Body of pancreas (tissue), 4 donors: ENCODE measurements at places on chromosomes 16 and 17. TPM values are rescaled to one million over a fixed set of nuclear protein-coding genes. Genes with fewer than 3 reads are reported as not detected.
A peak's percentile ranks its signal among the peaks of the same experiment; 100 is the strongest.

GRCh38 chr17:67467500-67468455 is 90.7 kb downstream of the PITPNC1 start:
- H3K4me3 ChIP-seq = no peak overlapping the region
- no peak for DNase-seq
- no peaks in the 10 kb centered on the region for H3K4me1 ChIP-seq
- no peaks in the 10 kb centered on the region for H3K27me3 ChIP-seq

DNA sequence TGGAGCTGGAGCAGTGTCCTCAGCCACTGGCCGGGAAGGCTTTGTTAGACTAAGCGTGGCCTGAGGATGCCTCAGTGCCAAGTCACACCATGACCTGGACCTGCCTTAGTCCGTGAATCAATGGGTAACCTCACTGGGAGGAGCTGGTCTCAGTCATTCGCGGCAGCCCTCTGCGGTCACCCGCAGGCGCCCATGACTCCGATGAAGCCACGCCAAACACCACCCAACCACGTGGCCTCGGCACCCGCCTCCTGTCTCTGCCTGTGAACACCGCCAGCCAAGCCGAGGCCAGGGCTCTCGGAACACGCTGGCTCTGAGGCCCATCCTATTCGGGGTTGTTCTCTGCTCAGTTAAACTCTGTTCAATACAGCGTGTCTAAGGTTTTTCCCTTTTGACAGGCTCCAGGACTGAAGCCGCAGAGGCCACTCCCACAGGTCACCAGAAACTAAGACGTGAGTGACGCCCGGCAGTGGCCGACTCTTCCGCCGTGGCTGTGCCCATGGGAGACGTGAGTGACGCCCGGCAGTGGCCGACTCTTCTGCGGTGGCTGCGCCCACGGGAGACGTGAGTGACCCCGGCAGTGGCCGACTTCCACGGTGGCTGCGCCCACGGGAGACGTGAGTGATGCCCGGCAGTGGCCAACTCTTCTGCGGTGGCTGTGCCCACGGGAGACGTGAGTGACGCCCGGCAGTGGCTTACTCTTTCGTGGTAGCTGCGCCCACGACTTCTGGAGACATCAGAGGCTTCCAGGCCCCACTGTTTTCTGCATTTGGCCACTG is 16.8 kb upstream of the PABPN1L start:
- no peak overlapping the region for H3K27ac ChIP-seq
- no peaks in the 10 kb centered on the region for H3K27me3 ChIP-seq
- H3K4me1 ChIP-seq = no peaks in the 10 kb centered on the region
- no peak overlapping the region for H3K4me3 ChIP-seq
- peaks cover 4% of the 10 kb centered on the region for H3K36me3 ChIP-seq
- DNase-seq = no peak

DNA sequence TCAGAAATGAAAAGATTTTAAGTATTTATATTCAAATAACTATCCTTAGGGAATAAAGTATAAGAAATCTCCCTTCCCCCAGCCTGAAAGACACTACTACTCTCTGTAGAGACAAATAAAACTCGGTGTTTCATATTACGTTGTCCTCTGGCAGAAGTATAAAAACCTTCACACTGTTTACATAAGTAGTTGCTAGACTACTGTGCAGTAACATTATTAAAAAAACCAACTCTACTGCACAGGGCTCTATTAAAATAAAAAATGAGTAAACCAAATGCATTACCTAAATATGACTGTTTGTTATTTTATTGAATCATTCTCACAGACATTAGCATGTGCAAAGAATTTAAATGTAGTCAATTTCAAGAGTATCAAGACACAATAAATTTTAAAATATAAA is 67.4 kb downstream of the MED13 start:
- peaks cover 8% of the 10 kb centered on the region for H3K36me3 ChIP-seq
- no peaks in the 10 kb centered on the region for H3K27me3 ChIP-seq
- H3K27ac ChIP-seq = peak overlapping the region; percentile 11
- no peak for DNase-seq
- no peak overlapping the region for H3K4me3 ChIP-seq
- H3K4me1 ChIP-seq = peaks cover 20% of the 10 kb centered on the region

GRCh38 chr17:28173031-28173561 is 130.6 kb downstream of the NLK start:
- no peak overlapping the region for H3K4me3 ChIP-seq
- DNase-seq = no peak
- peaks cover 9% of the 10 kb centered on the region for H3K4me1 ChIP-seq
- H3K27ac ChIP-seq = peak overlapping the region; percentile 2
- no peaks in the 10 kb centered on the region for H3K36me3 ChIP-seq
- H3K27me3 ChIP-seq = no peaks in the 10 kb centered on the region

DNA sequence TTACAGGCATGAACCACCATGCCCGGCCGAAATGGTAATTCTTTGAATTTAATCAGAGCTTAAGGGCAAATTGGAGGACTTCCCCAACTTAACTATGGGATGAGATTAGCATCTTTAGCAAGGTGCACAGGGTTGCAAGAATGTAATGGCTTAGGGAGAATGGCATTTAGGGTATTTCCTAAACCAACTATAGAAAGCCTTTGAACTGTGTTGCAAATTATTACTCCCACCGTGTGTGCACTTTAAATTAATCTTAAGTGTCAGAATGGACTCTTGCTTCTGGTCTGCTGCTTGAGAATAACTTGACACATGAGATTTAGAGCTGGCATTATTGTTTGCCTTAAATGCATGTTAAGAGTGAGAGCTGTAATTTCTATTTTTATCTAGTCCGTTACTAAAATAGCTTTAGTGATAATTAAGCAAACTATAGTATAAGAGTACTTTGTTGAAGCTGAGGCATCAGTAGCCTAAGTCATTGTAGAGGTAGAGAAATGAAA is 59.8 kb downstream of the TUBD1 start:
- H3K27me3 ChIP-seq = no peaks in the 10 kb centered on the region
- no peak overlapping the region for H3K4me3 ChIP-seq
- H3K36me3 ChIP-seq = no peaks in the 10 kb centered on the region

DNA sequence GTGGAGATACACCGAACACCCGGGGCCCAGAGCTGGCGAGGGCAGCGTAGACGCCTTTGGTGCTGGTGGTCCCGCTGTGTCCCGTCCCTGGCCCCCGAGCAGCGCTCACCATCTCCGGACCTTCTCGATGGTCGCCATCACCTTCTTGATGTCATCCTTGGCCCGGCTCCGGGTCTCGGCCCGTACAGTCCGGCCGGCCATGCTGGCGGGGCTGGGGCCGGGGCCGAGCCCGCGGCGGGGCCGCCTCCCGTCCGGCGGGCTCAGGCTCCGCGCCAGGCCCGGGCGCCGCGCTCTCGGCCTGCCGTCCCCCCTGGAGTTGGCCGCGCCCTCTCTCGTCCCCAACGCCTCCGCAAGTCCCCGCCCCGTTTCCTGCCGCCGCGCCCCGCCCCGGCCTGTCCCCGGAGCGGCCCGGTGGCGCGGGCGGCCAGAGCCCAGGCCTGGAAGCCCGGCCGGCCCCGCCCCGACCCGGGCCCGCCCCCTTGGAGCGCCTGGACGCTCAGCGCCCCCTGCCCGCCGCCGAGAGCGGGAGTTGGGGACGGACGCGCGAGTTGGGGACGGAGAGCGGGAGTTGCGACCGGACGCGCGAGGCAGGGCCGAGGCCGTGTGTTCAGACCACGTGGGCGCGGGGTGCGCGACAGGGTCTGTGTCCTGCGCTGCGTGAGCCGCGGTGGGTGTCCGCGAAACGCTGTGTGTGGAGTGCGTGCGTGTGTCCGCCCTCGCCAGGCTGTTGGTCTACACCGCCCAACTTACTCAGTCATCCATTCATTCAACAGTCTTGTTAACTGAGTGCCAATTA is at the start of gene BCL7C:
TSS of gene BCL7C (minus strand) at position 334 of the 796 bp plus-strand sequence. CDS start at position 201, 133 bp downstream.
- no peaks in the 10 kb centered on the region for H3K27me3 ChIP-seq
- no peaks in the 10 kb centered on the region for H3K36me3 ChIP-seq
- peaks cover 43% of the 10 kb centered on the region for H3K4me1 ChIP-seq
- H3K4me3 ChIP-seq = peak within 1 kb of the TSS; percentile 51
- DNase-seq = peak; percentile 94
- H3K27ac ChIP-seq = peak within 1 kb of the TSS; percentile 91

DNA sequence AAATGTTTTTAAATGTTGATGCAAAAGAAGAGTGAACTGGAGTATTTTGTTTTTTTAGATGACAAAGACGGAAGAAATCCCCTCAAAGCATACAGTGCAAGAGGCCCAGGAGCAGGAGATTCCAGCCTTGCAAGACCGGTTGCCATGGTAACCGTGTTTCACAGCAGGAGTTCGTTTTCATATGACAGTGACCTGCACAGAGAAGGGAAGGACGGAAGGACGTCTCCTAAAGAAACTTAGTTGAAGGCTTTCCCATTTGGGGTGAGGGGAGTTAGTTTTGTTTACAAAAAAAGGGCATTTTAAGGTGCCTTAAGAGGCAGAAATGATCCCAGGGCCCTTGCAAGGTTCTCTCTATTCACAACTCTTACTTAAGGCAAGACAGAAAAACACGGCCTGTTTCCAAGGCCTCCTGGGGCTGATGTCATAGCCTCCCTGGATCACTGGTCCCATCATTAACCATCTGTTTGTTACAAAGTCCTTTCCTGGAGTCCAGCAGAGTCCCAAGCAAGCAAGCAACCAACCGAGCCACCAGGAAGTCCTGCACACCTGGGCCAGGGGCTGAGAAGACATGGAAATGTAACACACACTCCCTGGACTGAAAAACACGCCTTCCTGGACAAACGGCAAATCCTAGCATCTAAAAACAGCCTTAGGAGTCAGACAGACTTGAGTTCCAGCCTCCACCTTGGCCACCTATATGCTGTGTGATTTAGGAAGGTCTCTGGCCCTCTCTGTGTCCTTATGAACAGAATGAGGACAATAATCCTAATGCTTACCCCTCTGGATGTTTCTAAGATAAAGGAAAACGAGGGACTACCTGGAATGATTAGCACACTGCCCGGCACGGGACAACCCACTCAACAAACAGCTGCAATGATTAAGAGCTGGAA is 30.3 kb upstream of the RPH3AL start:
- no peak overlapping the region for H3K4me3 ChIP-seq
- H3K27me3 ChIP-seq = no peaks in the 10 kb centered on the region
- no peak overlapping the region for H3K27ac ChIP-seq

- no peak overlapping the region for H3K4me3 ChIP-seq
- H3K4me1 ChIP-seq = no peaks in the 10 kb centered on the region
- H3K27ac ChIP-seq = no peak overlapping the region
- no peaks in the 10 kb centered on the region for H3K36me3 ChIP-seq
Measured at GRCh38 chr16:3591436-3591803, 14.2 kb upstream of the NLRC3 start.

DNA sequence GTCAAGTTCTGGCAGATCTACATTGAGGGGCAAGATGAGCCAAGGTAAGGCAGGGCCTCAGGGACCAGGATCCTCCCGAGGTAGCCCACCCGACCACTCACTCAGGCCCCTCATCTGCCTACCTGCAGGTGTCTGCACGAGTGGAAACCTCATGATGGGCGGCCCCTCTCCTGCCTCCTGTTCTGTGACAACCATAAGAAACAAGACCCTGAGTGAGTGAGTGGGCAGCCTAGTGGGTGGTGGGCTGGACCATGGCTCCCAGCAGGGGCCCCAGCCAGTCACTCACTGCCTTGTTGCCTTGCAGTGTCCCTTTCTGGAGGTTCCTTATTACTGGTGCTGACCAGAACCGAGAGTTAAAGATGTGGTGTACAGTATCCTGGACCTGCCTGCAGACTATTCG is 5.4 kb downstream of the EDC4 start:
- no peak overlapping the region for H3K27ac ChIP-seq
- peaks cover 46% of the 10 kb centered on the region for H3K36me3 ChIP-seq
- H3K27me3 ChIP-seq = no peaks in the 10 kb centered on the region
- no peak overlapping the region for H3K4me3 ChIP-seq
- peaks cover 20% of the 10 kb centered on the region for H3K4me1 ChIP-seq
- no peak for DNase-seq

GRCh38 chr17:28996554-28997096 is 9.2 kb downstream of the SEZ6 start:
- no peaks in the 10 kb centered on the region for H3K36me3 ChIP-seq
- no peaks in the 10 kb centered on the region for H3K4me1 ChIP-seq
- no peak for DNase-seq
- no peaks in the 10 kb centered on the region for H3K27me3 ChIP-seq
- H3K4me3 ChIP-seq = no peak overlapping the region

GRCh38 chr17:79919164-79919585 is 79.9 kb upstream of the CBX4 start:
- peak overlapping the region; percentile 80 for H3K27ac ChIP-seq
- H3K4me1 ChIP-seq = peaks cover 58% of the 10 kb centered on the region
- no peak overlapping the region for H3K4me3 ChIP-seq
- no peaks in the 10 kb centered on the region for H3K36me3 ChIP-seq

DNA sequence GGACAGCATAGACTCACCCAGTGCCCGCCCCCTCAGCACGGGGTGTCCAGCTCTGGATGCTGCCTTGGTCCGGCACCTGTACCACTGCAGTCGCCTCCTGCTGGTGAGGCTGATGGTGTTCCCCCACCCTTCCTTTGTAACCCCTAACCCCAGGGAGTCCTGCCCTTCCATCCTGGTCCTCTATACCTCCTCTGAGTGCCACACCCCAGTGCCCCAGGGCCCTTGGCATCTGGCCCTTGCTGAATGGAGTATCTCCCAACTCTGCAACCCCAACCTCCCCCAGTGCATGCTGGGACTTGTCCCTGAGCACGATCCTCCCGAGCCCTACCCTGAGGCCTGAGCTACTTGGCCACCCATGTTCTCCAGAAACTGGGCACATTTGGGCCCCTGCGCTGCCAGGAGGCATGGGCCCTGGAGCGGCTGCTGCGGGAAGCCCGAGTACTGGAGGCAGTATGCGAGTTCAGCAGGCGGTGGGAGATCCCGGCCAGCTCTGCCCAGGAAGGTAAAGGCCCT is 15.8 kb downstream of the RIPOR1 start:
- no peaks in the 10 kb centered on the region for H3K27me3 ChIP-seq
- peaks cover 42% of the 10 kb centered on the region for H3K4me1 ChIP-seq
- no peaks in the 10 kb centered on the region for H3K36me3 ChIP-seq
- DNase-seq = no peak
- H3K4me3 ChIP-seq = no peak overlapping the region

GRCh38 chr17:65527381-65527780 is 34.1 kb downstream of the AXIN2 start:
- H3K27ac ChIP-seq = no peak overlapping the region
- peaks cover 13% of the 10 kb centered on the region for H3K4me1 ChIP-seq
- no peak for DNase-seq
- H3K4me3 ChIP-seq = no peak overlapping the region
- no peaks in the 10 kb centered on the region for H3K27me3 ChIP-seq

DNA sequence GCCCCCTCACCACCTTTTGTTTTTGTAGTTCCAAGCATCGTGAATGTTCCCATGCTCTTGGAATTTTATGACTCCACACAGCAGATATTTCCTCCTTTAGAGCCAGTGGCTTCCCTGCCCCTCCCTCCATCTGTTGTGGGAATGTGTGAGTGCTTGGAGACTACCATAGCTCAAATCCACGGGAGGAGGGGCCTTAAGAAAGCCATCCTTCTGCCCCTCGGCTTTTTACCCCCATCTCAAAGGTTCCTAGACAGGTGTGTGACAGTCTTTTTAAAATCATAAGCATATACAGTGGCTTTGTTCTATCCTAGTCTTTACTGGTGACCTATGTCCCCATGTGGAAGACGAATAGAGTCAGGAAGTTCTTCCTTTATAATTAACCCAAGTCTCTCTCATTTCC is 47.2 kb downstream of the YPEL2 start:
- no peak overlapping the region for H3K4me3 ChIP-seq
- DNase-seq = no peak
- peaks cover 56% of the 10 kb centered on the region for H3K4me1 ChIP-seq
- H3K36me3 ChIP-seq = no peaks in the 10 kb centered on the region
- H3K27me3 ChIP-seq = no peaks in the 10 kb centered on the region

The RAB37 gene
- 0.78 TPM for total RNA-seq

The C17orf50 gene
- total RNA-seq = not detected

The HIGD1B gene
- total RNA-seq = not detected

The IRX3 gene
- 2.6 TPM for total RNA-seq

The ADGRG3 gene
- 2.0 TPM for total RNA-seq

The LGALS9 gene
- 6.3 TPM for total RNA-seq

The TRIM47 gene
- 39.6 TPM for total RNA-seq

The CD300LF gene
- total RNA-seq = not detected

The TAT gene
- total RNA-seq = not detected
